Activated T-helper 2 cell treated with anti-CD3 and anti-CD28 coated beads, Interferon-gamma antibody, Interleukin-2, Interleukin-4, amounts not matched to agents 10 μg/mL and 5 μg/mL and 100 μg/mL, durations not matched to agents 14 hours and 24 hours and 36 hours (primary cell): ENCODE measurements at places on chromosomes 5 and 9.
A peak's percentile ranks its signal among the peaks of the same experiment; 100 is the strongest.

- DNase-seq: no peak
Observed at GRCh38 chr9:90842996-90843395, 41.4 kb downstream of the SYK start.

DNA sequence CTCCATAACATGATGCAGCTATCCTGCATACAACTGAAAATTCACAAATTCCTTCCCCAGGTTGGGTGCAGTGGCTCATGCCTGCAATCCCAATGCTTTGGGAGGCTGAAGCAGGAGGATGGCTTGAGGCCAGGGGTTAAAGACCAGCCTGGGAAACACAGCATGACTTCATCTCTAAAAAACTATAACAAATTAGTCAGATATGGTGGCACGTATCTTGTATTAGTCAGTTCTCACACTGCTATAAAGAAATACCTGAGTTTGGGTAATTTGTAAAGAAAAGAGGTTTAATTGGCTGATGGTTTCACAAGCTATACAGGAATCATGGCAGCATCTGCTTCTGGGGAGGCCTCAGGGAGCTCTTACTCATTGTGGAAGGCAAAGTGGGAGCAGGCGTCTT, 56.4 kb upstream of the DAPK1 start:
- no peak for DNase-seq

DNA sequence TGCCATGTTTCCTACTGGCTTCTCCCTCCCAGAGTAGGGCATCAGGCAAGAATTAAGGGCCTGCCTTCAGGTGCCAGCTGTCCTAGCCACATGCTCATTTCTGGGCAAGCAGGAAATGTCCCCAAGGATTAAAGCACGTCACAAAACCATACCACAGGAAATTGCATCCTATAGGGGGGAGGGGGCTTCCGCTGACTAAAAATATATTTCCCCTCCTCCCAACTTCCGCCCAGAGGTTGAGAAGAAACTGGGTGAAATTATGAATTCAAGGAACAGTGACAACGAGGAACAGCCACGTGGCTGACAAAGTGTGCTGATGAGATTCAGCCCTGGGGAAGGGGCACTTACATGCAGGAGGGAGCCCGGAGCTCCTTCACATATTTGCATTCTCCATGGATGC, 4.1 kb downstream of the HBEGF start:
- peak; percentile 35 for DNase-seq

- peak; percentile 12 for DNase-seq
Observed at GRCh38 chr5:43192558-43193180, 644 bp downstream of the NIM1K start.

- no peak for DNase-seq
Observed at GRCh38 chr5:160456480-160457177, 35.0 kb downstream of the PTTG1 start.

DNA sequence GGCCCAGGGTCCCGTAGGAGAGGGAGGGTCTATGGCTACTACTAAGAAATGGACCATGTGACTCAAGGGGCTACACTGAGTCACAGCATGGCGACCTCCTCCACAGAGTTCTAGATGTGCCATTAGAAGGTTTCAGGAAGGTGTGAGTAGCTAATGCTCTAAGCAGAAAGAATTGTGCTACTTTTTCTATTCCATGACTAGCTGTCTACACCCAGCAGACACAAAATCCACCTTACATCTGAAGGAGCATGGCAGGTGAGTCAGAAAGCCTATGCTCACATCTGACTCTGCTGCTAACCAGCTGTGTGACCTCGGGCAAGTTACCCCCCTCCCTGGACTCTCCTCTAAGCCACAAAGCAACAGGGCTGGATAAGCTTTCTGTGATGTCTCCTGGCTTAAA, 14.4 kb upstream of the MEIKIN start:
- DNase-seq: no peak

GRCh38 chr5:92836855-92837755, 743.9 kb downstream of the NR2F1-AS1 start:
- DNase-seq: no peak

GRCh38 chr5:139458580-139459407, 3.7 kb downstream of the ECSCR start:
- peak; percentile 77 for DNase-seq

- no peak for DNase-seq
Observed at GRCh38 chr9:73370053-73370452, 218.4 kb downstream of the ANXA1 start.

- no peak for DNase-seq
Observed at GRCh38 chr5:129172580-129172979, 78.0 kb downstream of the ISOC1 start.

DNA sequence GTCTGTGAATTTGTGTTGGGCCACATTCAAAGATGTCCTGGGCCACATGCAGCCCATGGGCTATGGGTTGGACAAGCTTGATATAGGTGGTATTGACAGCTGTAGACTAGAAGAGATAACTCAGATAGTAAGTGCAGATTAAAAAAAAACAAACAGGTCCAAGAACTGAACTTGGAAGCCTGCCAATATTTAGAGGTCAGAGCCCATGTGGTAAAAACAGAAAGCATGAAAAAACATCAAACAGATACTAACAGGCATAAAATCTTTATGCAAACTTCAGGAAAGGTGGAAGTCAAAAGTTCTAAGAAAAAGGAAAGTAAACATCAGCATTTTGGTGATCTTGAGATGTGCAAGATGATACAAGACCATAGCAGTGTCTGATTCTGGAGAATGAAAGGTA, 155.1 kb upstream of the NR4A3 start:
- no peak for DNase-seq

DNA sequence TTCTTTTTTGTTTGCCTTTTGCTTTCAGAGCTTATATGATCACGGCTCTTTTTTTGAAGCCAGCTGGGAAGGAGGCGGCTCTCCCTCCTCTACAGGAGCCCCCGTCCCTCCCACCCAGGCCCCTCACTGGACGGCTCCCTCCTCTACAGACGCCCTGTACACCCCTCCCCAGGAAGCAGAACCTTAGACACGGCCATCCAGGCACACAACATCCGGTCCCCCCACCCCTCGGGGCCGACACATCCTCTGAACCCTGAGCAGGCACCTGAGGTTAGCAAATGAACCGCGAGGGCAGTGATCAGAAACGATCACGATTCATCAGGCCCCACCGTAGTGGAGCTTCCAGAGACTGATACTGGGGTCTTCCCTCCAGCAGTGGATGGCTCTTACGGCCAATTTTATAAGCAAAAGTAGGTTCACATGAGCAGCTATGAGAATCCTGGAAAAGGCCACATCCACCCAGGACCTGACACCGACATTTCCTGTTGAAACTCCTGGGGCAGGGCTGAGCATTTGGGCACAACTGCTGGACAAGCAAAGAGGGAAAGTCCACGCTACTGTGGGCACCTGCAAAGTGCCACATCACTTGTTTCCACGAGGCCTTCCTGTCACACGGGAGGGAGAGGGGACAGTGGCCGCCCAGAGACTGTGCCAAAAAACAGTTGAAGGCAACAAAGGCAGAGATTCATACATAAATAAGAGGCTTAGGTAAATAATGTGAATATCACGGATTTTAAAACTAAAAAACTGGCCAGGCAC, 78.9 kb downstream of the SEMA4D start:
- peak; percentile 72 for DNase-seq

DNA sequence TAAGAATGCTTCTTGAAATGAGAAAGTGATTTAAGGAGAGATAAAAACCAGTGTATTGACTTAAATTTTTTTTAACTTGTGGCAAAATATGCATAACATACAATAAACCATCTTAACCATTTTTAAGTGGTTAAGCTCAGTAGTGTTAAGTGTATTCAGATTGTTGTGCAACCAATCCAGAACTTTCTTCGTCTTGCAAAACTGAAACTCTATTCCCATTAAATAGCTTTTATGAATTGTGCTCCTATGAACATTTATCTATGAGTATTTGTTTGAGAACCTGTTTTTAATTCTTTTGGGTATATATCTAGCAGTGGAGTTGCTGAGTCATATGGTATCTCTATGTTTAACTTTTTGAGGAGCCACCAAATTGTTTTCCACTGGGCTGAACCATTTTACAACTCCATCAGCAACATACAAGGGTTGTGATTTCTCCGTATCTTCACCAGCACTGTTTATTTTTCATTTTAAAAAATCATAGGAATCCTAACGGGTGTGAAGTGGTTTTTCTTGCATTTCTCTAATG, 76.6 kb upstream of the ACTBL2 start:
- no peak for DNase-seq

GRCh38 chr9:13487071-13487470, 207.6 kb upstream of the MPDZ start:
- no peak for DNase-seq

DNA sequence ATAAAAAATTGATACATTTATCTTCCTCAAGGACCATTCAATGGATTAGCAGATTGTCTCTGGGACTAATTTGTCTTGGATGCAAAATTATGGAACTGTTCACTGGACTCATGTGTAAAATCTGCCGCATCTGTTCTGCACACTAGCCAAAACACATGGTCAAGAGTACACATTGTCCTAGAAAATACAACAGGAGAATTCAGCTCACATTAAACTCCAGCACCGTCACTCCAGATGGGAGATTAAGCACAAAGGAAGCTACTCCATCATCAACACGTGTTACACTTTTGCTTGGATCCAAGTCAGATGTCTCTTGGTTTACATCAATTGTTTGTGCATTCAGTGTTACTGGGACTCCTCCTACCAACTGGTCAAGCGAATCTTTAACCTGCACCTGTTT, 28.8 kb downstream of the C5 start:
- DNase-seq: no peak

DNA sequence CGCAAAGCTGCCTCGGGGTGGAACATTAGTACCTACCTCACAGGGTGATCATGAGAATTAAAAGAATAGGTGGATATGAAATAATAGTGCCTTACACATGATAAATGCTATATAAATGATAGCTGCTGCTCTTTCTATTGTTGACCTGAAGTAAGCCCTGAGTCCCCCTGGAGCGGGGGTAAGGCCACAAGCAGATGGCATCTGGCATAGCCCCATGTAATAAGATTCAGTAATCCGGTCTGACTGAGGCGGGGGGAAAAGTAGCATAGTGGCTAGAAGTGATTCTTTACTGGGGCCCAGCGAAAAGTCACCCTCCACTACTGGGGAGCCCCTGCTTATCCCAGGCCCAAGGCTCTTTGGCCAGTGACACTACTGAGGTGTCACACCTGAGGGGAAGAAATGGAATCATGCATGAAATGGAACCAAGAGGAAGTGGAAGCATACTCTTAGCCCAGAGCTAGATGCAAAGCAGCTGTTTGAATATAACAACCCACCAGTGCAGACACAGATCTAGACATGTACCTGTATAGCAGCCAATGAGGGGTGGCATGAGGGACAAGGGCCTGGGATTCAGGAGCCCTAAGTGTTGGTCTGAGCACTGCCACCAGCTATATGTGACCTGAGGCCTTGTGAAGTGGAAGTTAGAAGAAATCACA, 16.1 kb upstream of the FGFR4 start:
- DNase-seq: no peak

DNA sequence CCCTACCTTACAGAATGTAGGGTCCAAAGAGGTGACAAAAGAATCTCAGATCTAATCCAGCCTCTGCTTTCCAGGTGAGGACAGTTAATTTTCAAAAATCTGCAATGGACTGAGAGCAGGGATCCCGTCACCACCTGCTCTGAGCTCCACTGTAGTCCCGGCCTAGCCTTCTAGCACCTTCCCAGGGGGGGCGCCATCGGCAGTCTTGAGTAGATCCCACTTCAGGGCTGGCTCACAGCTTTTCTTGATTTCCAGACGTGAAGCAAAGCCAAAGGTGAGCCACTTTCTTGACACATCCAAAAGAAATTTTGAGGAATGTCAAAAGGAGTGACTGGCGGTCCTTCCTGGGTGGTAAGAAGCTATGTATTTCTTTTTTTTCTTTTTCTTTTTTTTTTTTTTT, 114.1 kb downstream of the SYK start:
- no peak for DNase-seq

DNA sequence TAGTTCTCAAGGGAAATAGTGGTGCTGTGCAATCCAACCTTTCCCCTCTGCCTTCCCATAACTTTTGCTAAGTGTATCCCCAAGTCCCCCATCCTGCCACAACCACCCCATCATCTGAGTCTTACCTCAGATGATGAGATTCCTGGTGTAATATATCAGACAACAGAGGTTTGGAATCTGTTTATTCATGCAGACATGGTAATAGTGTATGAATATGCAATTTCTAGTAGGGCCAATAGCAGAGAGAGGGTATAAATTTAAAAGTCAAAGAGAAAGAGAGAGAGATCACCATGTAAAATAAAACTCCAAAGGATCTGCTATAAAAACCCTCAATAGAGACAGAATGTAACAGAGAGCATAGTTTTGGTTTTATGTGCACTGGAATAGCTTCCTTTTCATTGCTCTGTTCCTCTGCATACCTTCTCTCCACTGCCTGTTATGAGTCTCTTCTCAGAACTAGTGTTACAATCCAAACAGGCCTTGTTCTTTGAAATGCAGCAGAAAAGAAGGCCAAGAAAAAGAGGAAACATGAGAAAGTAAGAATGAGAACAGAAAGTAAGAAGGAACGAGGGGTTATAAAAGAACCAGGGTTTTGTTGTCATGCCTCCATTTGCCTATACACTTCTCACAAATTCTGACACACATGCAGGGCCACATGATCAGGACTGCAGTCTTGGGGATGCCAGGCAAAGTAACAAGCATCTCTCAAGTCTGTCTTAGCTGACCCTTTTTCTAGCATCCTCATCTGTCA, 278.0 kb downstream of the CETN3 start:
- no peak for DNase-seq

DNA sequence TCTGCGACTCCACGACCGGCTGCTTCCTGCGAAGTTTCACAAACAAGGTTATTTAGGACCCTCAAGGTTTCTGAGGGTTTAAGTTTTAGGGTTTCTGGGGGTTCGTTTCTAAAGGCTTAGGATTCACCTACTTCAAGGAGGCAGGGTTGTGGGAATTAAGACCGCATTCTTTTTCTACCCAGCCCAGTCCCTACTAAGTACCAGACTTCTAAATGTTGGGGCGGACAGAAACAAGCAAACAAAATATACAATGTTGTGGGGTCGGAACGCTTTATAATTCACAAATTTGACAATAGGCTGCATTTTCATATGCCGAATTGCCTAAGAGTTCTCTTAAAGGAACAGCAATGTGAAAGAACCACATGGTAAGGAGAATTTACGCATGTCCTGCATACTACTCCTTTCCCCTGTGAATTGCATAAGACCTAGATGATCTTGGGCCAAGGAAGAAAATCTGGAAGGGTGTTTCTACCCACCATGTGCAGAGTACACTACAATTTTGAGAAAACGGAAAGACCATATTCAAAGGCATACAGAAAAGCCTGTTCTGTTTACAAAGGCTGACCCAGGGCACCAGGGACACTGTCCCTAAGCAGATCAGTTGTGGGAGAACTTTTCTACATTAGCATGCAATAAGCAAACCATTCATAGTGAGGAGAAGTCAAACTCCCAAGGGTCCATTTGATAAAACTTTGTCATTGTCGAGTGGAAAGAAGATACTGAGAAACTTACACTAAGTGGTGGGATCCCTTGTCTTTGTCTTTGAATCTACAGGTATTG, 457.3 kb downstream of the RAB3C start:
- DNase-seq: no peak
